Temporal lobe (tissue), 4 donors: ENCODE measurements at places on chromosomes 4 and X. TPM values are rescaled to one million over a fixed set of nuclear protein-coding genes. Genes with fewer than 3 reads are reported as not detected.

The SUV39H1 gene
- 1.7 TPM for total RNA-seq

The MAOB gene
- total RNA-seq: 5.7 TPM

The HDX gene
- total RNA-seq: 12.3 TPM

The MTNR1A gene
- 0.49 TPM for total RNA-seq

The ATP2B3 gene
- 7.1 TPM for total RNA-seq

The SORCS2 gene
- 8.9 TPM for total RNA-seq

The LRAT gene
- under 0.01 TPM for total RNA-seq

The ARHGAP24 gene
- total RNA-seq: 1.5 TPM

The ESX1 gene
- total RNA-seq: not detected

The FRG2 gene
- total RNA-seq: not detected

The USP51 gene
- total RNA-seq: 3.7 TPM

The SORBS2 gene
- 70.8 TPM for total RNA-seq

The SLC6A8 gene
- total RNA-seq: 13.8 TPM

The CTAG1B gene
- total RNA-seq: not detected

The CHM gene
- total RNA-seq: 28.3 TPM

The APBB2 gene
- 81.4 TPM for total RNA-seq

The ACE2 gene
- 0.49 TPM for total RNA-seq

The RPL9 gene
- total RNA-seq: 1,886 TPM

The DCAF12L2 gene
- 5.2 TPM for total RNA-seq
